Gastroesophageal sphincter (tissue), 4 donors: ENCODE measurements at places on chromosomes 12 and 14. TPM values are rescaled to one million over a fixed set of nuclear protein-coding genes. Genes with fewer than 3 reads are reported as not detected.

DNA sequence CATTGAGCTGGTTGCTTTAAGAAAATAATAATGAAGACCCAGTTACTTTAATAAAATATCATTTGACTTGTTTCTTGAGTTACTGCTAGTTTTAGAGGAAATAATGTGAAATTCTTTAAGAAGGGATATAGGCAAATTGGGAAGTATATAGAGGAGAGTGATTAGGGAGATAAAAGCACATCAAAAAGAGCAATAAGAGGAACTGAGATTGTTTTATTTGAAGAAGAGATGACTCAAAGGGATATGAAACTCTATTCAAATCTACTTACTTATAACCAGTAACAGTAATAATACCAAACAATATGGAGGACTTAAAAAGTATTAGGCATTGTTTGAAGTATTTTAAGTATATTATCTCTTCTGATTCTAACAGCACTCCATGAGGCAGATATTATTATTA lies 37.1 kb downstream of the LRRK2 start:
- H3K27me3 ChIP-seq: no peaks in the 10 kb centered on the region
- peaks cover 4% of the 10 kb centered on the region for H3K4me1 ChIP-seq
- H3K4me3 ChIP-seq: no peak overlapping the region

- no peaks in the 10 kb centered on the region for H3K4me1 ChIP-seq
- no peak overlapping the region for H3K4me3 ChIP-seq
- ATAC-seq: no peak
- no peaks in the 10 kb centered on the region for H3K27me3 ChIP-seq
- H3K27ac ChIP-seq: no peak overlapping the region
- H3K36me3 ChIP-seq: no peaks in the 10 kb centered on the region
Observed at GRCh38 chr12:18502422-18502968, 235.3 kb downstream of the PLCZ1 start.

- no peaks in the 10 kb centered on the region for H3K4me1 ChIP-seq
- ATAC-seq: no peak
- no peak overlapping the region for H3K27ac ChIP-seq
- no peaks in the 10 kb centered on the region for H3K27me3 ChIP-seq
- no peak overlapping the region for H3K4me3 ChIP-seq
- no peaks in the 10 kb centered on the region for H3K36me3 ChIP-seq
Observed at GRCh38 chr12:61821381-61821780, 438.8 kb upstream of the USP15 start.

DNA sequence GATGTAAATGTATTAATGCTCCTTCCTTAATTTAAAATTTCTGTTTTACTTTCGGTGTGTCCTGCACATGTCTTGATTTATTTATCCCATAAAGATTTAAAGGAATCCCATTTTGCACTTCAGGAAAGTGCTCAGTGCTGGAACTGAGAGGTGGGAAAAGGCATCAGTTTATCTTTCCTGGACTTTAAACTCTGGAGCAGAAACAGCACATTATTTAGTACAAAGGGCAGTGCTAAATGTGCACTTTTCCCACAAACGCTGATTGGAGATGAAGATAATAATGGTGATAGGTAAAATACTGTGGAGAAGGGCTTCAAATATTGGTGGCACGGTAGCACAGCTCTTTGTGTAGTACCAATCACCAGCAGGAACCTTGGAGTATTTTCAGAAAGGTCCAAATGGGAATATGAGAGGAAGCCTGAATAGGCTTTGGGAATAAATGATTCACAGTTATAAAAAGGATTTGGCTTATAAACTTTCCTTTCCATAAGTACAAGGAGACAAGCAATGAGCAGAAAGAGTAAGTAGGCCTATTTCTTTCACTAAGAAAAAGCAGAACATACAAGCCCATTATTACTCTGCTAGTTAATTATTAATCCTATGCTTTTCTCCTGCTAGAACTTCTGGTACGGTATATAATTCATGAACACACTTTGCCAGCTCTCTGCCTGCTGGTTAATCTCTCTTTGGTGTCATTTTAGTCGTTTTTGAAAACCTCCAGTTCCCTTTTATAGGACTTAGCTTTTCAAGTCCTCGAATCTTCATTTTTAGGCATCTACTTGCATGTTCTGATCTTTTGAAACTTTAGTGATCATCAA lies 58.3 kb downstream of the SLC15A5 start:
- no peak overlapping the region for H3K4me3 ChIP-seq
- H3K27ac ChIP-seq: no peak overlapping the region
- no peaks in the 10 kb centered on the region for H3K4me1 ChIP-seq
- no peak for ATAC-seq
- no peaks in the 10 kb centered on the region for H3K36me3 ChIP-seq

DNA sequence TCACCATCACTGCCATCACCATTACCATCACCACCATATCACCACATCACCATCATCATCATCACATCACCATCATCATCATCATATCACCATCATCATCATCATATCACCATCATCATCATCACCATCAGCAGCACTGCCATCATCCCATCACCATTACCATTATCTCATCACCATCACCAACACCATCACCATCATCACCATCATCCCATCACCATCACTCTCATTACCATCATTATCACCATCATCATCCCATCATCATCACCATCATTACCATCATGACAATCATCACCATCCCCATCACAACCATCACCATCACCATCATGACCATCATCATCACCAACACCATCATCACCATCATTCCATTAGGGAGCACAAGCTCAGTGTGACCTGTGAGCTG lies 318.0 kb downstream of the ADGRD1 start:
- no peak overlapping the region for H3K4me3 ChIP-seq
- no peak for ATAC-seq
- no peaks in the 10 kb centered on the region for H3K4me1 ChIP-seq

The CD4 gene
- total RNA-seq: 14.1 TPM

The PTGER2 gene
- total RNA-seq: 12.5 TPM

The TBX3 gene
- total RNA-seq: 6.9 TPM

The KRT78 gene
- 1.6 TPM for total RNA-seq
